Ascending aorta (tissue), 2 donors: ENCODE measurements at places on chromosomes 13 and 19.

GRCh38 chr19:41264581-41265394, 616 bp downstream of the HNRNPUL1 start:
- peak overlapping the region; percentile 81 for H3K4me3 ChIP-seq
- no peaks in the 10 kb centered on the region for H3K27me3 ChIP-seq
- peak overlapping the region; percentile 94 for H3K27ac ChIP-seq
- peaks cover 25% of the 10 kb centered on the region for H3K36me3 ChIP-seq

- peaks cover 12% of the 10 kb centered on the region for H3K4me1 ChIP-seq
- H3K27ac ChIP-seq, result no peak overlapping the region
- H3K36me3 ChIP-seq, result no peaks in the 10 kb centered on the region
- no peak for DNase-seq
- no peak overlapping the region for H3K4me3 ChIP-seq
These were observed 5.4 kb downstream of the KCTD4 start for GRCh38 chr13:45195421-45195820.

- no peaks in the 10 kb centered on the region for H3K27me3 ChIP-seq
- no peaks in the 10 kb centered on the region for H3K36me3 ChIP-seq
- no peak for DNase-seq
- no peak overlapping the region for H3K4me3 ChIP-seq
- peaks cover 23% of the 10 kb centered on the region for H3K4me1 ChIP-seq
These were observed 126.8 kb upstream of the SPATA13 start for GRCh38 chr13:24033527-24034302.

GRCh38 chr13:35763782-35764123, 287.3 kb upstream of the MAB21L1 start:
- DNase-seq, result no peak
- no peaks in the 10 kb centered on the region for H3K27me3 ChIP-seq
- H3K36me3 ChIP-seq, result no peaks in the 10 kb centered on the region
- H3K27ac ChIP-seq, result no peak overlapping the region

- no peaks in the 10 kb centered on the region for H3K4me1 ChIP-seq
- no peaks in the 10 kb centered on the region for H3K36me3 ChIP-seq
- H3K4me3 ChIP-seq, result no peak overlapping the region
- no peak for DNase-seq
- no peak overlapping the region for H3K27ac ChIP-seq
These were observed 6.9 kb downstream of the GIPR start for GRCh38 chr19:45674946-45675345.

DNA sequence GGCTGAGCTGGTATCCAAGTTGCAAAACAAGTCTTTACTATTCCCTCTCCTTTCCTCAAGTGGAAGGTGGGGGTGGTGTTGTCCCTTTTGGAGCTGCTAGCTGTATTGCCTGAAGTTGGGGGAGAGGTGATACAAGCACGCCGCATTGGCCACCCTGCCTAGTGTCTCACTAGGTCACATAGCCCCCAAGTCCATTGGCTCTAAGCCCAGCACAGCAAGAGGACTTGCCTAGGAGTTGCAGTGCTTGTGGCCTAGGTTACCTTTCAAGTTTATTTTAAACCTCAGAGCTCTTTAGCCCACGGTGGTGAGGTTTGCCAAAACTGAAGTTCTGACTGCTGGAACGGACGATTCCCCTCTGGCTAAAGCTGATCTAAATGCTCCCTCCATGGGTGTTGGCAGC, 5.3 kb upstream of the DNAJC3 start:
- no peak overlapping the region for H3K4me3 ChIP-seq
- no peaks in the 10 kb centered on the region for H3K4me1 ChIP-seq

DNA sequence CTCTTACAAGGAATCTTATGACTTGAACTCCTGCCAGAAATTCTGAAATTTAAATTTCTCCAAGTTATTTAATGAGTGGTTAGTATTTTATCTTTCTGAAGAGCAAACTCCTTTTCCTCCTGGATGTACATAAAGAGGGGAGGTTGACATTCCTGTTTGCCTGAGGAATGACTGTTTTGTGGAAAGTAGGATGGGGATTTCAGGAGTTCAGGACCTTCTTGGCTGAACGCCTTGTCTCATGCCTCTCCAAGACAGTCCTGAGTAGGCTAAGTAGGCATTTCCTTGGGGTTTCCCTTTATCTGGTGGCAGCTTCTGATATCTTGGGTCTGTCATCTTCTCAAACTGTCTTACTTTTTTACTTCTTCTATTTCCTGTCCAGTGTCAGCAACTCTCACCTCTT, 356.6 kb downstream of the TDRD3 start:
- no peak overlapping the region for H3K4me3 ChIP-seq
- no peak for DNase-seq
- H3K36me3 ChIP-seq, result no peaks in the 10 kb centered on the region
- no peaks in the 10 kb centered on the region for H3K27me3 ChIP-seq
- no peaks in the 10 kb centered on the region for H3K4me1 ChIP-seq
- no peak overlapping the region for H3K27ac ChIP-seq

- no peak overlapping the region for H3K4me3 ChIP-seq
- peak overlapping the region; percentile 20 for H3K27ac ChIP-seq
- no peak for DNase-seq
- H3K27me3 ChIP-seq, result no peaks in the 10 kb centered on the region
These were observed 12.5 kb downstream of the ANKRD10 start for GRCh38 chr13:110902370-110902769.

DNA sequence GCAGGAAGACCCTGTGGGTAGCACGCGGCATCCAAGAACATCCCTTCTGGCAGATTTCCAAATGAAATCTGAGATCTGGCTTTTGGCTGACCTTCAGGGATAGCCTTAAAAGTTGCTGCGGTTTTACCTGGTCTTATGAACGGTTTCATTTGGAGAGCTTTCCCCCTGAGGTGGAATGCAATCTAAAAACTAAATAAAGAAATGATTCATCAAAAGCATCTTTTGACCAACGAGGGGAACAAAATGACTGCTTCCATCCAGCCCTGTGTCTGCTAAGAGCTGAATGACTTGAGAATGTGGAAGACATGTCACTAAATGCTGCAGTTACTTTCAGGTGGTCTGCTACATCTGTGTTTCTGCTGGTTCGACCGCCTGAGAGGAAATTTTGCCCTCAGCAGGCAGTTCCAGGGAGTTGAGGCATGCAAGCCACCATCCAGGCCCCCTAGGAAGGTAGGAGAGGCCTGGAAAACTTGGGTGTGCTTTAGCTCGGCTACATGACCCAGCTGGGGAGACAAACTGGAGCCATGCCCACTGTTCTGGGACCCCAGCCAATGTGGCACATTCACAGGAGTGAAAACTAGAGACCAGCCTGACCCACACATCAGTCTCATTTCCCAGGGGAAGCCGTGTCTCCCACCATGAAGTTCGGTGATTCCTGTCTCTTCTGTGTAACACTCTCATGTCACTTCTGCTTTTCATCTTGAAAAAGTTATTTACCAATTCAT, 175.1 kb upstream of the KL start:
- no peak overlapping the region for H3K27ac ChIP-seq
- H3K4me3 ChIP-seq, result no peak overlapping the region

GRCh38 chr13:24005755-24006281, 108.5 kb upstream of the C1QTNF9B start:
- no peak for DNase-seq
- H3K4me1 ChIP-seq, result no peaks in the 10 kb centered on the region
- H3K27me3 ChIP-seq, result no peaks in the 10 kb centered on the region
- no peaks in the 10 kb centered on the region for H3K36me3 ChIP-seq

GRCh38 chr19:31572102-31572975, 223.1 kb upstream of the TSHZ3 start:
- no peak overlapping the region for H3K4me3 ChIP-seq
- H3K27me3 ChIP-seq, result no peaks in the 10 kb centered on the region
- no peak overlapping the region for H3K27ac ChIP-seq
- no peaks in the 10 kb centered on the region for H3K4me1 ChIP-seq
- DNase-seq, result no peak

GRCh38 chr13:51524312-51524711, 60.0 kb upstream of the WDFY2 start:
- no peaks in the 10 kb centered on the region for H3K4me1 ChIP-seq
- H3K4me3 ChIP-seq, result no peak overlapping the region
- DNase-seq, result no peak
- no peaks in the 10 kb centered on the region for H3K27me3 ChIP-seq
- no peak overlapping the region for H3K27ac ChIP-seq
